Activated T-cell treated with anti-CD3 and anti-CD28 coated beads, Interleukin-2, amount 50 U/mL, for 1 hour (primary cell): ENCODE measurements at places on chromosomes 6 and 20.

- no peak for DNase-seq
These were observed 121.3 kb downstream of the TOX2 start for GRCh38 chr20:44035924-44036323.

- no peak for DNase-seq
These were observed 31.3 kb upstream of the SDCBP2 start for GRCh38 chr20:1360094-1360846.

DNA sequence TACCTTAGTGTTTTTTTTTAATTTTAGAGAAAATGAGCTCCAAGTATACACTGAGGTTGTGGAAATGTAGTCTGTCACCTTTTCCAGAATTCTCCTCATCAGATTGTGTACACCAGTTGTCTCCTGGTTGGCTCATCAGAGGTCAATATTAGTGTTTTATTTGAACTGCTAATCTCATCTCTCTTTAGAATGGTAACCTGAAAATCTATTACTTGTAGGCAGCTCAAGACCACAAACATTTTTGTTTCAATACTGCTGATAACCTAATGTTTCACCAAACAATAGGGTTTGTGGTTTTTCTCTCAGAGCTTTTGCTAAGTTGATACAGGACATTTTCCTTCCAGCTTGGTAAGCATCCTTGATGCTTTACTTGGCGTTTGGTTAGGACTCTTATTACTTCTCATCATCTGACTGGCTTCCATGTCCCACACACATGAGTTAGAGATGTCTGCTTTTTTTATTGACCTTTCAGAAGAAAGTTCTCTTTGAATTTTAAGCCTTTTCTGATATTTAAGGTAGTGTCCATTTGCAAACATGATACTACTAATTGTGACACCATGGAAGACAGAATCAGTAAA lies 15.1 kb downstream of the ADGRG6 start:
- DNase-seq, result no peak

DNA sequence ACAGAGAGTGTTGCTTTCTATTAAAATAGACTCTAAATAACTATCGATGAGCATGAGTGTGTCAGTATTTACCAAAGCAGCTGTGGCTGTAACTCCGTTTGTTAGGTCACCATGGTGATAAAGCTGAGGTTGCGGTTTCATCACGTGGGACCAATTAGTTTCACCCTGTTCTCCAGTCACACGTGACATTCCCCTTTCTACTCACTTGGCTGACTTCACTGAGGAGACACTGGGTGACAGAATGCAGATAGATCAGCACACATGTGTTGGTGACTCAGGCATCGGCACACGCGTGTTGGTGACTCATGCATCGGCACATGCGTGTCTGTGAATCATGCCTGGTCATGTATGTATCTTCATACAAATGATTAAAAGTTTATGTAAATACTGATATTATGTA lies 285.4 kb downstream of the THBS2 start:
- no peak for DNase-seq

GRCh38 chr6:53306819-53307347 lies 41.9 kb downstream of the ELOVL5 start:
- no peak for DNase-seq

DNA sequence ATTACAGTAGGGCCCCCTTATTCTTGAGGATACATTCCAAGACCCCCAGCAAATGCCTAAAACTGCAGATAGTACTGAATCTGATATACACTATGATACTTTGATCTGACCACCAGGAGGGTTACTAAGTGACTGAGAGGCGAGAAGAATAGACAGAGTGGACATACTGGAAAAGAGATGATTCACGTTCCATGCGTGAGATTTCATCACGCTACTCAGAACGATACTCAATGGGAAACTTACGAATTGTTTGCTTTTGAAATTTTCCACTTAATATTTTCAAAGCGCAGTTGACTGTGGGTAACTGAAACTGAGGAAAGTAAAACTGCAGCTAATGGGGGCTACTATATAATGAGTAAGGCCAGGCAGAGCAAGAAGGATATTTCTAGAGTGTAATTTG lies 60.8 kb downstream of the STX11 start:
- no peak for DNase-seq

DNA sequence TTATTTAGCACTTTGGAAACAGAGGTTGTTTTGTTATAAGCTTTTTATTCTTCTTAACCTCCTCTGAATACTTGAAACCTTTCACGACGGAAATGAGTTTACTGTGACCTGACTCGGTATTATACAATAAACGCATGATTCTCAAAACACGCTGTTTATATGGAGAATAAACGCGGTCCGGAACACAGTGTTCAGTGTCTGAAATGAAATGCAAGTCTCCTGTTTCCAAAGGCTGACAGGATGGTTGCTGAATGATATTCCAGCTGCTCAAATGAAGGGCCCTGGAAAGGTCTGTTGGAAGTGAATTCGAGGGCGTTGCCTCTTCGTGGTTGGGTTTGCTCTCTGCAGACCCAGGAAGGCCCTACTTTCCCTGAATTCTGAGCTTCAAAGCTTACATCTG lies 83.4 kb downstream of the RSPH3 start:
- no peak for DNase-seq

DNA sequence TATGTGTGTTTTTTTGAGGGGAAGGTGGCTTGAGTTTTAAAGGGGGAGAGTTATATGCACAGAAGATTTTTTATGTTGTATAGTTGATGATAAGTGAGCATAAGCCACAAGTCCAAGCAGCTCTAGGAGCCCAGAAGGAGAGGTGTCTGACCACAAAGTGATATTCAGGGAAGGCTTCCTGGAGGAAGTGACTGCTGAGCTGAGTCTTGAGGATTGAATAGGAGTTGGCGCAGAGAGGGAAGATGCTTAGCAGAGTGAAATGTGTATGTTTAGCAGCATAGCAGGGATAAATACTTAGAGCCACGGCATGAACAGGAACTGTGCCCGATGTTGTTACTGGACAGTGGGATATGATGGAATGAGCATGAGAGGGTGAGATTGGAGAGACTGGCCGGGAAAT lies 255.1 kb upstream of the KCNG1 start:
- DNase-seq, result no peak

DNA sequence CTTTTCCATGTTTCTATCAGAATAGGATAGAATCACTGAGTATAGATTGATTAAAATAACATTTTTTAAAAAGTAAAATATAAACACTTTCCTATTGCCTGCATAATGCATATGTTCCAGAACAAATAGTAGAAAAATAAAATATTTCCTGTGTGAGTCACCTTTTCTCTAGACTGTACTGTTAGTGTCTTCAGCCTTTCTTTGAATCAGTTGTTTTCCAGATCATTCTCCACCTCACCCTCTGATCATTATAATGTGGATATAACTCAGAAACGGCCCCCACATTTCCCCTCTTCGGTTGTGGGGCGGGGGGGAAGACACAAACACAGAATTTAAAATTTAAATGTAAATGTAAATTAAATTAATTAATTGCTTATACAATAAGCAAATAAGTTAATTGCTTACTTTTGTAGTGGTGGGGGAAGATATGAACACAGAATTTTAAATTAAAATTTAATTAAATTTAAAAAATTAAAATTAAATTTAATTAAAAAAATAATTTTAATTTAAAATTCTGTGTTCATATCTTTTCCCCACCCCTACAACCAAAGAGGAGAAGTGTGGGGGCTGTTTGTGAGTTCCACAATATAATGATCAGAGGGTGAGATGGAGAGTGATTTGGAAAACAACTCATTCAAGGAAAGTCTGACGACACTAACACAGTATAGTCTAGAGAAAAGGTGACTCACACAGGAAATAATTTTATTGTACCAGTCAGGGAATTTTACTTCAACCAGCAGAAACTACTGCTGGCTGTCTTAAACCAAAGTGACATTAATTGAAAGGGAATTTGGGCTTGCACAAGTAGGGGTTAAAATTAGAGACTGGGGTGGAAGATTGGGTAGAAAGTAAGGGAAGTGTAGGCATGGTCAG lies 37.1 kb upstream of the PROKR2 start:
- DNase-seq, result no peak

- no peak for DNase-seq
These were observed 28.7 kb upstream of the KIF13A start for GRCh38 chr6:18016133-18016532.

GRCh38 chr6:101114703-101115102 lies 233.6 kb upstream of the ASCC3 start:
- DNase-seq, result no peak

- no peak for DNase-seq
These were observed 1.2 kb downstream of the OGFR start for GRCh38 chr20:62805711-62806382.

DNA sequence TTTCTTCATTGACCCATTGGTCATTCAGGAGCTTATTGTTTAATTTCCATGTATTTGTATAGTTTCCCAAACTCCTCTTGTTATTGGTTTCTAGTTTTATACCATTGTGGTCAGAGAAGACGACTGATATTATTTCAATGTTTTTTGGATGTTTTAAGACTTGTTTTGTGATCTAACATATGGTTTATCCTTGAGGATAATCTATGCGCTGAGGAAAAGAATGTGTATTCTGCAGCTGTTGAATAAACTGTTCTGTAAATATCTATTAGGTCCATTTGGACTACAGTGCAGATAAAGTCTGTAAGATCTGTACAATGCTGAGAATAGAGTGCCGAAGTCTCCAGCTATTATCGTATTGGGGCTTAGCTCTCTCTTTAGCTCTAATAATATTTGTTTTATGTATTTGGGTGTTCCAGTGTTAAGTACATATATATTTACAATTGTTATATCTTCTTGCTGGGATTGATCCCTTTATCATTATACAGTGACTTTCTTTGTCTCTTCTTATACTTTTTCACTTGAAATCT lies 223.3 kb upstream of the ZNF217 start:
- no peak for DNase-seq

GRCh38 chr6:106117579-106117978 lies 31.4 kb downstream of the PRDM1 start:
- peak; percentile 62 for DNase-seq

- no peak for DNase-seq
These were observed 172.8 kb upstream of the PROKR2 start for GRCh38 chr20:5489601-5490000.

GRCh38 chr20:58219342-58219700 lies 9.1 kb downstream of the ANKRD60 start:
- DNase-seq, result no peak

DNA sequence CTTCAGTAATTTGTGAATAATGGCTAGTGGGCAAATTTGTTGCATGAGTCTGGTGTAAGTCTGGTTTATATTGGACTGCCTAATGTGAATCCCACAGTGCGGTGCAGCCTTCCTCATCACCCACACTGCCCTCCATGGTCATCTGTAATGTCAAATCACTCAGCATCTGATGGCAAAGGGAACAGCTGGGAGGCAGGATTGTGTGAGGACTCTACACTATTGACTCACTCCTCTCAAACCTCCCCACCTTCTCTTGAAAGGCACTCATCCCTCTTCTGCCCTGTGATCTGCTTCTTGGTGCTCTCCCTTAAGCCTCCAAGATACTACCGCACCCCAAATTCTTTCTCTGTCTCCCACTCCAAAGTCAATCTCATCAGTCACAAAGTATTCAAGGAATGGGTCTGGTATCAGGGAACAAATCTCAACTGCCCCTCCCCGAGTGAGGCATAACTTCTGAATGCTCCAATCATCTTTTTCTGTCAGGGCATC lies 146.0 kb upstream of the BEND6 start:
- DNase-seq, result no peak

GRCh38 chr6:107590378-107590777 lies 100.5 kb downstream of the SOBP start:
- DNase-seq, result no peak

DNA sequence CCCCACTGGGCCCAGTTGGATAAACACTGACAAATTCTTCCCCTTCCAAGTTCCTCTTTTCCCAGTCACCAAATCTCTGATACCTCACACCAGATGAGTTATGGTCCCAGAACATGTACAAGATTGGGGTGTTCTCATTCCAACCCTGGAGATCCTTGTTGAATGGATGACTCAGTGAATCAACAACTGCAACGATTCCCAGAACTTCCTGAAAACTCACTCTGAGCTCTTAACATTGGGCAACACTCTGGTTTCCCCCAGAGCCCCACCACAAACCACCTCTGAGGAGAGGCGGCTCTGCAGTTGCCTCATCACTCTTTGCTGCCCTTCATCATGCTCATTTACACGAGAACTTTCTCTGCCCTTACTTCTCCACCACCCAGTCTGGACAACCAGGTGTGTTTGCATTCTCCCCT lies 115.2 kb downstream of the MRPL14 start:
- DNase-seq, result no peak

DNA sequence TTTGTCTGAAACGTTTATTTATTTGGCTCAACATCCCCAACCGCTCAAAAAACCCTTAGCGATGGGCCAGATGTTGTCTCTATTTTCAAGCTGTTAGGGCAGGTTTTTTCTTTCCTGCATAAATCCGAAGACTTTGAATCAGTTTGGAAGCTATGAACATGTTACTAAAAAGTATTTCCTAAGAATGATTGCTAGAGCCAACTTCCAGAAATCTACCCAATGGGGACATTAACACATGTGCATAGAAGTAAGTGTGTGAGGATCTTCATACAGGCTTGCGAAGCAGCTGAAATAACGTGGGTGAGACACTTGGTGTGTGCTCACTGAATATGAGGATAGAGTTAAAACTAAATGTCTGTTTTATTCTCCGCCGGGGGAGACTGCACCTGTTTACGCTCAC lies 106.8 kb downstream of the BCAS1 start:
- no peak for DNase-seq

DNA sequence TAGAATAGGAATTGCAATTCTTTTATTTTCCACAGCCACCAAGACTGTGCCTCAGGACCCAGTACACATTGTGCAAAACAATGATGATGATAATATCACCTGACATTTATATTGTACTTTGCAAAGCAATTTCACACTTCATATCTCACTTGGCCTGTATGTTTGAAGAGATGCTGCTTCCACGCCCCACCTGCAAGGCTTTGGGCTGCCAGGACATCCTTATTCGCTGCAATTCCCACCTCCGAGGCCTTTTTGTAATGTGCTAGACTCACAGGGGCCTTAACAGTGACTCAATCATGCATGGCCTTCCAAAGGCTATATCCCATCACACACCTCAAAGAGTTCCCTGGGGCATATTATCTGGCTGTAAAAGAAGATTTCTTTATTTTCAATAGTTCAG lies 200.9 kb downstream of the MYLK4 start:
- DNase-seq, result no peak

GRCh38 chr6:109922851-109923250 lies 55.3 kb upstream of the GPR6 start:
- no peak for DNase-seq

DNA sequence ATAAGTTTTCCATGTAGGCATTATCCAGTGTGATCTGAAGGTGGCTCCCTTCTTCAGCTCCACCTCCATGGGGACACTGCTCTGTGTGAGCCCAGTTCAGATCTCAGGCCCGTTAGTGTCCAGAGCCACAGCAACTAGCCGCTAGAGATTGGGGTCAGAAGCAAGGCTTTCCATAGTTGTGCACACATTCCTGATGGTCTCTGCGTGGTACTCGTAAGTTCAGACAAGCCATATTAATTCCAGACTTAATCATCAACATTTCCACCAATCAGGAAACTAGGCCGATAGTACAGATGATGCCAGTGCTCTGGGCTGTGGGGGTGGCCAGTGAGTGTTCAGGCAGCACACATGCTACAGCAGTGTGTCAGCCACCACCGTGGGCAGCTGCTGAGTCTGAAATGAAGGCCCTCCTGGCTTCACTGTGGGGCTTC lies 17.5 kb upstream of the SYNCRIP start:
- DNase-seq, result no peak

- DNase-seq, result no peak
These were observed 5.6 kb upstream of the METTL24 start for GRCh38 chr6:110363748-110364147.

- DNase-seq, result no peak
These were observed 19.9 kb downstream of the EZR start for GRCh38 chr6:158799051-158799792.

GRCh38 chr6:5142915-5143314 lies 57.8 kb downstream of the PPP1R3G start:
- DNase-seq, result no peak
